ENCODE measurements at places on chromosomes 16 and 17. TPM values are rescaled to one million over a fixed set of nuclear protein-coding genes. Genes with fewer than 3 reads are reported as not detected.

DNA sequence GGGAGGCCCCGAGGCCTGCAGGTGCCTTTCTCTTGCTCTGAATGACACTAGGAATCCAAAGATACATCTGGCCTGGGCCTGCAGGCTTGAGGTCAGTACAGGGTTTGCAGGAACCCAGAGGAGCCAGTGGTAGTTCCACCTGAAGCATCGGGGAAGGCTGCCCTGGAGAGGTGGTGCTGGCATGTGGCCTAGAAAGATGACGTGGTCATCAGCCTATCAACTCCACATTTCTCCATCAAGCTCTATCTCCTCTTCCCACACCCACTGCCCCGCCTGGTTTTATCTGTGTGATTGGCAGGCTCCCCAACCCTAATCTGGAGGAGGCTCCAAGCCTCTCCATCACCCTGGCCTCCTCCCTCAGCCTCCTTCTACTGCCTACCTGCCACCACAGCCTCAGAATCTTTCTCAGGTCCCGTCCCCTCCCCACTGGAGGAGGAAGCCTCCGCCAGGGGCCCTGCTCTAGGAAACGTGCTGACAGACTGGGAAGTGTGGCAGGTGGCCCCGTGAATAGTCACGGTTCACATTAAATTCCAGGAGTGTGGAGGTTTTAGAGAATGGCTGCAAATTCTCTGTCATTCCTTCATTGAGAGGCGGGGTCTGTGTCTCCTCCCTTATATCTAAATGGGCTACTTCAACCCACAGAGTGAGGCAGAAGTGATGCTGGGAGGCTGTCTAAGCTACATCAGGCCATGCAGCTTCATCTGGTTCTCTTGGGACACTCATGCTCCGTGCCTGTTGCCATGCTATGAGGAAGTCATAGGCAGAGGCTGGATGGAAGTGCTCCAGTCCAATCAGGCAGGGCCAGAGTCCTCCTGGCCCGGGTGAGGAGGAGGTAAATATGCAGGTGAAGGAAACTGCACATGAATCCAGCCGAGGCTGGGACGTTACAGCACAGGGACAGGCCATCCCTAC lies 11.4 kb upstream of the MAP2K3 start:
- DNase-seq: no peak

- DNase-seq: no peak
These were observed 17.7 kb upstream of the ADCY9 start for GRCh38 chr16:4133897-4134372.

DNA sequence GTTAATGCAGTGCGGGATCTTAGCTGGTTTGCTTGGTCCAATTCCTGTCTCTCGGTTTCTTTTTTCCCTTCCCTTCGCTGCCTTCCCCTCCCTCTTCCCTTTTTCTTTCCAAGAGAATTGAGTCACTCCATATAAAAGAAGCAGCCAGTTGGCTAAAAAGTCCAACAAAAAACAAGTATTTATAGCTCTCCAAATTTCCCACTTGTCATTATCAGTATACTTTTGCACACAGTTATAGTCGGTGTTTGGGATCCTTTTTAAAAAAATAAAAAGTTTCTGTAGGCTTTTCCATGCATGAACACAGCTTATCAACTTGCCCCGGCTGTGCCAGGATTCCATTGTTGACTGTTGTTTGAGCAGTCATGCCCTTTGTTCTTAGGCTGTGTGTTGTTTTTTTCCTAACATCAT lies 24.9 kb downstream of the HMOX2 start:
- no peak for DNase-seq

DNA sequence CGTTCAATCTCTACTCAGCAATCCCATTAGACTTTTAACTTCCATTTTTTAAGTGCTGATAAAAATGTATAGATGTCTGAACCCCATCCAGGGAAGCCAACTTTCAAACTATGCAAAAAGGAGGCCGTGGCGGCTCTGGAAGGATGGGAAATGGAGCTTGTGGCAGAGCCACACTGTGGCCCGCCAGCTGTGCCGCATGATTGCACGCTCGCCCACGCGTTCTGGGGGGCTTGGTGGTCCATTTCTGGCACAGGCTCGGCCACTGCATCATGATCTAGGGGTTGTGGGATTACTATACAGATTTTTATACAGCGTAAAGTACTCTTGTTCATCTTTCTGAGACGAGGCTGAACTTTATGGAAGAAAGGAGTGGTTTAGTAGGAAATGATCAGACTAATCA lies 57.6 kb downstream of the FOXL1 start:
- no peak for DNase-seq

DNA sequence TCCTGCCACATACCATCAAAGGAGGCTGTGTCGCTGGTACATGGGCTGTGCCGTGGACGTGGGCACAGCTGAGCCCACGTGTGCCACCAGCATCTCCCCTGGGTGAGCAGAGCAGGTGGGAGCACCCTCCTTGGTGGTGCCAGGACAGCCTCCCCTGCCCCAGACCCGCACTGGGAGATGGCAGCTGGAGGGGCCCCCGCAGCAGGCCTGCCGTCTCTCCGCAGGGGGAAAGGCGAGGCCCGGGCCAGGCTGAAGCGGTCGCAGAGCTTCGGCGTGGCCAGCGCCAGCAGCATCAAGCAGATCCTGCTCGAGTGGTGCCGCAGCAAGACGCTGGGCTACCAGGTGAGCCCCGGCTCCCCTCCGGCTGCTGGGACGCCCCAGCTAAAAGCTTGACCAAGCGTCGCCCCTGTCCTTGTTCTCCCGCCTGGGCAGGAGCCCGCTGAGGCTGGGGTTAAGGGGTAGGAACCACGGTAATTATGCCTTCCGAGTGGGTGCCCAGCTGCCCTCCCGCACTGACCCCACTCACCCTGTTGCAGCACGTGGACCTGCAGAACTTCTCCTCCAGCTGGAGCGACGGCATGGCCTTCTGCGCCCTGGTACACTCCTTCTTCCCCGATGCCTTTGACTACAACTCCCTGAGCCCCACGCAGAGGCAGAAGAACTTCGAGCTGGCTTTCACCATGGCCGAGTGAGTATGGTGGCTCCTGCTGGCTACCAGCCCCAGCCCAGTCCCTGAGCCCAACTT lies 12.5 kb downstream of the SMTNL2 start:
- no peak for DNase-seq

GRCh38 chr16:49675413-49675812 lies 180.5 kb downstream of the ZNF423 start:
- DNase-seq: no peak

- no peak for DNase-seq
These were observed 6.3 kb downstream of the UBE2O start for GRCh38 chr17:76446449-76447231.

GRCh38 chr17:73365301-73365874 lies 53.6 kb upstream of the CDC42EP4 start:
- peak; percentile 82 for DNase-seq

GRCh38 chr17:69870091-69870530 lies 204.9 kb upstream of the KCNJ16 start:
- no peak for DNase-seq

DNA sequence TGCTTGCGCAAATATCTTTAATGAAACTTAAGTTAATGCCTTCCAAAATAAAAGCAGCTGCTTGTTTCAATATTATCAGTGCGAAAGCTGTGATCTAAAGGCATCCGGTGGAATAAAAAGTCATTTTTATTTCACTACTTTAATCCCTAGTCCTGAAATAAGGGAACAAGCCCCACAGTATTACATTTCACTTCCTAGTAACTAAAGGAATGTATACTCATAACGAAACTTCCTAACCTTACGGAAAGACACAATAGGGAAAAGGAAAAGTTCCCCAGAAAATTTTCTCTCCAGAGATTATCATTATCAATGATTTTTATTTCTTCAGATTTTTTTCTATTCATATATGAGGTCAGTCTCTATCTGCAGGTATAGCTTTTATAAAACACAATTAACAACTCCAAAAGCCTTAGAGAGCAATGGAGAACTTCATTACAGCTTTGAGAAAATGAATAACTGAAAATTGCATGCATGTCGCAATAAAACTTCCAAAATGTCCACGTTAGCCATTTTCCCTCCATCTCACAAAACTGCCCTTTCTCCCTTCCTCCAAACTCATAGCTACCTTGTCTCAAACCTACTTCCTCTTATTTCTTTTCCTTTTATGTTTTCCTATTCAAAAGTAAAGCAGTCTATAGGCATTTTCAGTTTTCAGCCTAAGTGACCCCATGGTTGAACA lies 154.3 kb upstream of the MED13 start:
- DNase-seq: no peak

- DNase-seq: no peak
These were observed 336.4 kb downstream of the GRIN2A start for GRCh38 chr16:9845661-9846361.

- DNase-seq: peak; percentile 87
These were observed 85.1 kb upstream of the TBX2 start for GRCh38 chr17:61314368-61315078.

Gene NACA2
- not detected for total RNA-seq

Data from right cardiac atrium (tissue), 5 donors.